ENCODE measurements at places on chromosomes 16 and 17. TPM values are rescaled to one million over a fixed set of nuclear protein-coding genes. Genes with fewer than 3 reads are reported as not detected.
A peak's percentile ranks its signal among the peaks of the same experiment; 100 is the strongest.

LITAFD gene
- not detected for total RNA-seq

GRAP gene
- 0.29 TPM for total RNA-seq

FAM171A2 gene
- 8.0 TPM for total RNA-seq

- no peak for DNase-seq
These were observed 3.7 kb upstream of the C16orf78 start for GRCh38 chr16:49369651-49370611.

GRCh38 chr16:3949946-3950342 is 69.4 kb upstream of the CREBBP start:
- no peak for DNase-seq

DNA sequence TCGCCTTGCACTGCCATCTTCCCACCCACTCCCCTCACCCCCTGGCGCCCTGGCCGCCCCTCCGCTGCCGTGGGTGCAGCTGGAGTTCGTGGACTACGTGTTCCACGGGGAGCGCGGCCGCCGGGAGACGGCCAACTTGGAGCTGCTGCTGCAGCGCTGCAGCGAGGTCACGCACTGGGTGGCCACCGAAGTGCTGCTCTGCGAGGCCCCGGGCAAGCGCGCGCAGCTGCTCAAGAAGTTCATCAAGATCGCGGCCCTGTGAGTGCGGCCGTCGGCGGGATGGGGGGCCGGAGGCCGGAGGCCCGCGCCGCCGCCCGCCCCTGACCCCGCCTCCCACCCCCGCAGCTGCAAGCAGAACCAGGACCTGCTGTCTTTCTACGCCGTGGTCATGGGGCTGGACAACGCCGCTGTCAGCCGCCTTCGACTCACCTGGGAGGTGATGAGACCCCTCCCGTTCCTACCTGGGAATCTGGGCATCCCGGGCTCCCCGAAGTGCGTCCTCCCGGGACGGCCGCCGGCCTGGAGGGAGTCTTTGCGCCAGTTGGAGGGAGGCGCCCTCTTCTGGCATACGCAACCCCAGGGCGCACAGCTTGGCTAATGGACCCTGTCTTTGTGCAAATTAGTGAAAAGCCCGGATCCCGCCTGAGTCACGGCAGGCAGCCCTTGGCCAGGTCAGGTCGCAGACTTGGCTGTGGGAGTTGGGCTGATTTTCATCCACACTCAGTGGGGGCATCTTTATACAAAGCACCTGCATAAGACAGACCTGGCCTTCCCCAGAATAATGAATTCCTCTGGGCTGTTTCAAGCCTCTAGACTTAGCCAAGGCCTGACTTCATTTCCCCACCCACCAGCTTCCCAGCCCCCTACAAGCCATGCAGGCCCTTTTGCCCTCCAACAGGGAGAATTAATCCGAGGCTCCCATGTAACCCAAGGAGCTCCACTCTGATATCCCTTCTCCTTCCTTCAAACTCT is 14.3 kb downstream of the RAPGEFL1 start:
- peak; percentile 32 for DNase-seq

DNA sequence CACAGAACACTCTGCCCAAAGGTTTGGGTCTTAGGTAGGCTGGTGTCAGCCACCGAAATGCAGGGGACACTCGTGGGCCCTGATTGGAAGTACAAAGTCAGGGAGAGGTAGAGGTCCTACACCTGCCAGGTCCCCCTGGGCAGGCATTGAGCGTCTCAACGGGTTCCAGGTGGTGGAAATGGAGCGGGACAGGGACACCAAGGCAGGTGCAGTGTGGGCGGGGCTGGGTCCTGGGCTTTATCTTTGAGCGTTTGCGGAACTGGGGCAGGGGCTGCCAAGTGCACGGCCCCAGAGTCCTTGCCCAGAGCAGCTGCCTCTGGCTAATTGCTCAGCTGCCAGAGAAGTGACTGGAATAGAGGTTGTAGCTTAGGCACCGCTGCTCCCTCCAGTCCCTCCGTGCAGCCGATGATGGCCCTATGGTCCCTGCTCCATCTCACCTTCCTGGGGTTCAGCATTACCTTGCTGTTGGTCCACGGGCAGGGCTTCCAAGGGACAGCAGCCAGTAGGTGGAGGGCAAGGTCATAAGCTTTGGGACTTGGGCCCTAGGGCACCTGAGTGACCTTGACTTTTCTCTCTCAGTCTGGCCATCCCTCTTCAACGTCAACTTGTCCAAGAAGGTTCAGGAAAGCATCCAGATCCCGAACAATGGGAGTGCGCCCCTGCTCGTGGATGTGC is at the start of gene ZACN:
ZACN (plus strand) TSS at position 323 of the 675 bp plus-strand sequence; CDS start at position 406, 83 bp downstream.
- DNase-seq = no peak

All from epithelial cell of proximal tubule (primary cell).